ENCODE measurements at places on chromosomes 7 and 10. TPM values are rescaled to one million over a fixed set of nuclear protein-coding genes. Genes with fewer than 3 reads are reported as not detected.

GRCh38 chr10:80104066-80104926 is 25.8 kb downstream of the TMEM254 start:
- peak; percentile 32 for DNase-seq

DNA sequence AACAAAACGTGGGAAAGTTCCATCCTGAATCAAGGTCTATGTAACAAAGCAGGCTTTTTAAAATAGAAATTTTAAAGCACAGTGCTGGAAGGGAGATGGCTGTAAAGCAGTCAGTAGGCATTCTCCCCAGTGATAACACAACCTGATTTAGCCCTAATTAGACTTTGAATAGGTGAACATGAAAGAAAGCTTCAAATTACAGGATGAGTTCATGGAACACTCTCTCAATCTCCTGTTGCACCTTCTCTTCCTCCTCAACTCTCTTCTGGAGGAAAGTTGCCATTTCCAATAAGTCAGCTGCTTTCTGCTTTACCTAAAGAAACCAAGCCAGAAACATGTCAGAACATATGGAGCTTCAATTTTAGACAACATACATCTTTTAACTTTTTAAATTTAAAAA is 20.1 kb downstream of the SFR1 start:
- DNase-seq = no peak

DNA sequence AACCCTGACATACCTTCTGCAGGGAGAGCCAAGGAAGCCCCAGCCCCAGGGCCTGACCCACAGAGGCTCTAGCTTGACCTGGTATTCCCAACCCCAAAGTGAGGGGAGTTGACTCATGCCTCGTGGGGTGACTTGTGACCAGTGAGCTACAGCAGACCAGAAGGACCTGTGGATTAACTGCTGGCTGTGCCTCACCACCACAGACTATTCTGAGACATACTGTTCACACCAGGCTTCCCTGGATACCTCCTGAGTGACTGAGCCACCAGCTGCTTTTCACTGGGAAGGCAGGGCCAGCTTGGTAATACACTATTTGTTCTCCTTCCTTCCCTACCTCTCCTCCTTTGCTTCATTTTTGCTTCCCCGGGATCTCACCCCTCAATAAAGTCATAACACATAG is 7.3 kb downstream of the PLXNA4 start:
- peak; percentile 30 for DNase-seq

- DNase-seq = no peak
Observed at GRCh38 chr7:27068259-27068658, 27.5 kb downstream of the HOXA1 start.

- DNase-seq = no peak
Observed at GRCh38 chr7:76282344-76283253, 19.9 kb upstream of the HSPB1 start.

DNA sequence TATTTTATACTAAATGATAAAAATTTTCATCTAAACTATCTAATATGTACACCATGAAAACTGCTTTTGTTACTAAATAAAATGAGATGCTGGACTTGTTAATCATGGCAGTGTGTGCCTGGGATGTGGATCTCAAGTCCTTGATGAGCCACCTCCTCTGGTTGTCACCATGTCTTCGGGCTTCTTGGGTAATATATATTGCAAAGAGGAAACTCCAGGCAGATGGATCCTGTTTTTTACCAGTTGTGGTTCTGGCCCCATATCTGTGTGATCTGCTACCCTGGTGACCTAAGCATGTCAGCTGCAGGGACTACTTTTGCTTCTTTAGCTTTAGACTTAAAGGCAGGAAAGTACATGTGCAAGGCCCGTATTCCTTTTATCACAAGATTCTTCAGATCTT is 46.2 kb downstream of the TMEM60 start:
- no peak for DNase-seq

GRCh38 chr10:104317269-104317710 is 21.0 kb downstream of the ITPRIP start:
- no peak for DNase-seq

The FOXI2 gene
- total RNA-seq = not detected

The POU6F2 gene
- total RNA-seq = not detected
